Ascending aorta (tissue), 2 donors: ENCODE measurements at places on chromosomes 12 and 14. TPM values are rescaled to one million over a fixed set of nuclear protein-coding genes. Genes with fewer than 3 reads are reported as not detected.

Gene GLIPR1L1
- not detected for total RNA-seq

- H3K27me3 ChIP-seq = peaks cover 3% of the 10 kb centered on the region
- peak overlapping the region; percentile 26 for H3K27ac ChIP-seq
- H3K4me1 ChIP-seq = peaks cover 7% of the 10 kb centered on the region
- no peak for DNase-seq
Measured at GRCh38 chr14:41605550-41606281, 960 bp upstream of the LRFN5 start.

Gene ASPG
- total RNA-seq = not detected

DNA sequence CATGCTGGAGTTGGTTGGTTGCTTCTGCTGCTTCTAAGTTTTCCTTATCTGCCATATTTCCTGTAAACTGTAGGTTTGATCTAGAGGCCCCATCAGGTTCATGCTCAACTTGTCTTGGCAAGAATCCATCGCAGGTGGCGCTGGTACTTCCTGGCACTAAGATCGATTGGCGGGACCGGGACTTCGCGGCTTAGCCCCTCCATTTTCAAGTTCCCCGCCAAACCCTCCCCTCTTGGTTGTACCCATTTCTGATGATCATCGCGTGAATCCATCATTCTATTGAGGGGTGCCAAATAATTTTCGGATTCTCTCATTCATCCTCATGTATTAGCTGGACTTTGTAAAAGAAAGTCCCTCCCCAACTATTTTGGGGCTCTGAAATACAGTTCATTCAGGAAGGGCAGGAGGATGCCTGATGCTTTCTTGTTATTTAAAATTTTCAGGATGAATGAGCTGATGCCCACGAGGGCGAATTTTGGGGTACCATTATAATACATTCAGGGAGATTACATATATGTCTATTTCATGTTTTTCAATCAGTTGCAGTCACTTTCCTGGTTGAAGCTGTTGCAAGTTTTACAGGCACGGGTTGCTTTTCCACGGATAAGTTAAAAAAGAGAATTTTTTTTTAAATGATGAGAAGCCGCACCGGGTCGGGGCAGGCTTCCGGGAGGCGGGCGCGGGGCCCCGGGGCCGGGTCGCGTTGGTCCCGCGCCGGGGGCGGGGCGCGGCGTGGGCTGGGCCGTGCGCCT lies 395 bp upstream of the BRI3BP start:
- no peak overlapping the region for H3K27ac ChIP-seq
- H3K27me3 ChIP-seq = no peaks in the 10 kb centered on the region
- no peaks in the 10 kb centered on the region for H3K36me3 ChIP-seq
- H3K4me3 ChIP-seq = peak overlapping the region; percentile 83

- H3K4me1 ChIP-seq = no peaks in the 10 kb centered on the region
- H3K27me3 ChIP-seq = no peaks in the 10 kb centered on the region
- no peak for DNase-seq
- no peak overlapping the region for H3K4me3 ChIP-seq
- H3K27ac ChIP-seq = no peak overlapping the region
Measured at GRCh38 chr14:57171363-57171762, 97.3 kb downstream of the EXOC5 start.
